ENCODE measurements at places on chromosomes 2 and 18.
A peak's percentile ranks its signal among the peaks of the same experiment; 100 is the strongest.

DNA sequence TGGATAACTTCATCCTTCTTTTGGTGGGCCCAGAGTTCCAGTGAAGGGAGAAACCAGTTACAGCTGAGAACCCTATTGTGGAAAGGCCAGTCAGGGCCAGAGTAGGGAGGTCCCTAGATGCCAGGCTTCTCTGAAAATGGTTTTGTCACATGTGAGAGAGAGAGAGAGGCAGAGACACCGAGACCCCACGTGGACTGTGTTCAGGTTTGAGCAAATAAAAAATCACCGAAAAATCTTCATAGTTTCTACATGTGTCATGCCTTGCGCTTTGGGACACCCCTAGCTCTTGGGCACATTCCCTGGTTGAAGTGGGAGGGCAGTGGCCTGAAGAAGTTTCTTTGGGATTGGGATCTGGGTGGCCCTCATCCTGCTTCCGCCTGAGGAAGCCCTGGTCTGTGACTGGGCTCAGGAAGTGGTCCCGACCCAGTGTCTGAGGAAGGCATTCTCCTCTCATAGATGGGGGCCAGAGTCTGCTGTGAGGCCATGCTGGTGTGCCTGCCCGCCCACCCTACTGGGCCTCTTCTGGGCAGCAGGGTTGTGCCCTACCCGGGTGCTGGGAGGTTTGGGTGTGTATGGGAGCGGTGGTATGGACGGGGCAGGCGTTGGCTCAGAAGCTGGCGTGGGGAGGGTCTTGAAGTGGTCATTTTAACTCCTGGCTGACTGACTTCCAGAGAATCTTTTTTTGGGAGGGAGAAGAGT lies 16.1 kb downstream of the NCK2 start:
- no peak for DNase-seq

- peak; percentile 57 for DNase-seq
Observed at GRCh38 chr2:119702918-119703401, 24.0 kb downstream of the TMEM177 start.

DNA sequence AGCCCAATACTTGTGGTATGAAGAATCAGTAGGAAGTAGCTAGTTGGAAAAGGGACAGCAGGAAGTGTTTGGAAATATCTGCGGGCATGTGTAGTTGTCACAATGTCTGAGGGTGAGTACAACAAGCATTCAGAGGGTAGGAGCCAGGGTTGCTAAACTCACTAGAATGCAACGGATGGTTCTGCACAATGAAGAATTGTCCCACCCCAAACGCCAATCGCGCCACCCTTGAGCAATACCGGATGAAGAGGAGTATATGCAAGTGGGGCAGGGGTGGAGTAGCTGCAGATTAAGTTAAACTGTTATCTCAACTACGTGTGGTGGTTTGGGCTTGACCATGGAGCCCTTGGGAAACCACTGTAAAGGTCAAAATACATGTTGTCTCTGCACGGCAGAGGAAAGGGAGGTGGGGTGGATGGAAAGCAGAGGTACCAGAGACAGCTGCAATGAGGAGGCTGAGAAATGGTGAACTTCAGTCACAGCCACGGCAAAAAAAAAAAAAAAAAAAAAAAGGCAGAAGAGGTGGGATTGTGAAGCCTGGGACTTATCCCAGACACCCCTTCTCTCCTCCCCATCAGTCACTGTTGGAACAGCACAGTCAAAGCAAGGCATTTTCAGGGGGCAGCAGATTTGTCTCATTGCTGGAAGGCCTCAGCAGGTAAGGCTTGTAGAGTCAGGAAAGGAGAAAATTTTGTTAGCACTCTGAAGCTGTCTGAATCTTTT lies 5.2 kb downstream of the CCL20 start:
- no peak for DNase-seq

GRCh38 chr2:168992026-168992425 lies 39.1 kb downstream of the ABCB11 start:
- peak; percentile 48 for DNase-seq

DNA sequence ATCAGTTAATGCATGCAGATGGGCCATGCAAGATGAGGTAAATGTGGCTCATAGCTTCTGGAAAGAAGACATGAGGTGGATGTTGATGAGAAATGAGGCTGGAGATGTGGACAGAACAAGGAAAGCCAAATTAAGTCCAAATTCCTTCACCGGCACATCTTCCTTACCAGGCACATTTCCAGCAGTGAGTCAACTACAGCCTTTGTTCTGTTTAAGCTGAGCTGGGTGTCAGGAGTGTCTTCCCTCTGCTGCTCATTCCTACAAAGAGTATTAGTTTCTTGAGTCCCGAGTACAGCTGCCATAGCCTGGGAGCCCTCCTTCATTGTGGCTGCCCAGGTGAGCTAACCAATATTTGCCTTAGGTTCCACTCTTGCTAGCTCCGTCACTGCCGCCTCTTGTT lies 945.0 kb downstream of the SLC4A3 start:
- DNase-seq: peak; percentile 18

GRCh38 chr2:172460780-172461201 lies 33.4 kb downstream of the ITGA6 start:
- DNase-seq: peak; percentile 63

GRCh38 chr2:239049421-239050251 lies 201.8 kb downstream of the TWIST2 start:
- peak; percentile 25 for DNase-seq

- DNase-seq: peak; percentile 47
Observed at GRCh38 chr2:106161938-106162820, 31.9 kb downstream of the UXS1 start.

GRCh38 chr2:181419129-181419855 lies 37.9 kb upstream of the ITGA4 start:
- DNase-seq: no peak

- DNase-seq: no peak
Observed at GRCh38 chr2:29518646-29519337, 402.6 kb downstream of the ALK start.

GRCh38 chr18:24031916-24032315 lies 17.4 kb downstream of the TTC39C start:
- no peak for DNase-seq

DNA sequence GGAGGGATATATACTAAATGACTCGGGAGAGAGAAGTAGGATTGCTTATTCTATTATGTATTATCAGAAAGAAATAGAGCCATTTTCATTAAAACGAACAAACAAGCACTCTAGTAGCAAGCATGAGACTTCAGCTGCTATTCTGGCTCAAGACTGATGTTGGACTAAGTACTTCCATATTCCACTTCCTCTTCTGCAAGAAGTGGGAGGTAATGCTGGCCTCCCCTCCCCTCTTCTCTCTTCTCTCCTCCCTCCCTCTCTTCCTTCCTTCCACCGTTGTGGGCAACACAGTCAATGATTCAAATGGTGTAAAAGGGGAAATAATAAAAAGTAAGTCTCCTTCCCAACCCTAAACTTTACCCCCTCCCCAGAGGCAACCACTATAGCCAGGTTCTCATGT lies 62.6 kb downstream of the EMX1 start:
- no peak for DNase-seq

DNA sequence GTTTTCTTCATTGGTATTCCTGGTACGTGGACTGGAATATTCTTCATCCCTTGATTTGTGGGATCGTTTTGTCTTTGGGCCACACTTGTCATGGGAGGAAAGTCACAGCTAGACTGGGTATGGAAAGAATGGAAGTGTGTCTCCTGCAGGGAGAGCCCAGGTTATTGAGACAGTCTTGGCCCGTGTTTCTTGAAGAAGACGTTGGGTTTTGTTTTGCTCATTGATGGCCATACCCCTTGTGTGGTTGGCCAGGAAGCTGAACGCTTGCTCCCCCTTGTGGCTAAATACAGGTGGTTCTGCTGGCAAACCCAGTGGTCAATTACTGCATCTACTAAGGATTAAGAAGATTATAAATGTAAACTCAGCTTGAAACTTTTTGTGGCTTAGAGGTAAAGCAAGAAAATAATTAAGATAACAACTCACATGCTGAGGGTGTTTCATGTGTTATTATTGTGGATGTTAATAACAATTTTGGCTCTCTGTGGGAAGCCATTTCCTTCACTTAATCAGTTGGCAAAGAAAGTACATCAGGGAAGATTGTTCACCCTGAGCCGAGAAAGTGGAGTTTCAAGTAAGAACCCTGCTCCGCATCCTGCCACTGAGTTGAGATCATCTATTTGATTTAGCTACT lies 91.8 kb downstream of the NEDD4L start:
- peak; percentile 54 for DNase-seq

DNA sequence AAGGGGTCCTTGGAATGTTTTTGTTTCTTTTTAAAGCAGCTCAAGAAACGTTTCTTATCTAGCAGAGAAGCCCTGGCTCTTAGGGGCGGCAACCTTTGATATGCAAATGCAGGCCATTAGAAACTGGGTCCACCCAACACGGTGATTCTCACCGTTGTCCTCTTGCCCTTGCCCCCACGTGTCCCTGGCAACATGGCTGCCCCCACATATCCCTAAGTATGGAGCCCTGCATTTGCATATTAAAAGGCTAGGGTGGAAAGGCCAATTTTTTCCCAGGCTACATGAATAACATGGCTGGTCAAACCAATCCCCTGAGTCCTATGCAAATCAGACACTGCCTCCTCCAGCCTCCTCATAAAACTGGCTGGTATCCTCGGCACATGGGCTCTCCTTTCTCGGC lies 230.1 kb upstream of the SPOPL start:
- no peak for DNase-seq

GRCh38 chr2:207241198-207241597 lies 75.5 kb upstream of the KLF7 start:
- DNase-seq: peak; percentile 48

GRCh38 chr2:215797676-215798075 lies 215.7 kb downstream of the MREG start:
- peak; percentile 72 for DNase-seq

DNA sequence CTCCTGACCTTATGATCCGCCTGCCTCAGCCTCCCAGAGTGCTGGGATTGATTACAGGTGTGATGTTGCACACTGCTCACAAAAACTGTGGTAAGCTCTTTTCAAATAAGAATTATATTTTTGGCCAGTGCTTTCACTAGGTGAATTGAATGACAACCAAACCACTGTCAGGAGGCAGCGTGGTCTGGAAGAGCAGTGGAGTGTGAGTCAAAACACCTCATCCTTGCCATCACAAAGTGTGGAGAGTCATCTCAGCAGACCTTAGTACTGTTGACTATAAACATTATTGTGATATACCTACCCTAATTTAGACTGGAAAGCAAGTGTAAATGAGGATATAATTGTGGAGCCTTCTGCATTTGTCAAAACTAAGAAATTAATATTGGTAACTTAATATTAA lies 61.3 kb downstream of the UBE2E3 start:
- peak; percentile 15 for DNase-seq

- no peak for DNase-seq
Observed at GRCh38 chr18:12301263-12302005, 6.6 kb upstream of the TUBB6 start.

DNA sequence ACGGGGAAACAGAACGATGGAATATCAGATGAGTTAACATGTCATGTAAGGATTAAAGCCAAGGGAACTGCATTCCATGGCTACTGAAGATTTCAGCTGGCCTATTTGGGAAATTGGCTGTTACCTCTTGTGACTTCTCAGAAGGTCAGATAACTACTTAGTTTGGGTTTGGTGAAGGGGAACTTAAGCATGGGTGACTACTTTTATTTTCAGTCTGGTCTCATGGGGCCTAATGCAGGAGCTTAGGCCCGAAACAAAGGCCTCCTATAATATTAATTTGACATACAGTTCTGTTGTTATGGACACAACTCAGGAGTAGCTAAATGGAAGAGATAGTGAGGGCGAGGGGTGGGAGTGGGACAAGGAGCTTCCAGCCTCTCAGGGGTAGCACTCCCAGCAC lies 44.0 kb upstream of the TXNDC2 start:
- no peak for DNase-seq

Data from fibroblast of lung (primary cell).